Activated CD4-positive, alpha-beta T cell treated with anti-CD3 and anti-CD28 coated beads for 24 hours (primary cell): ENCODE measurements at places on chromosomes 1 and 21.

DNA sequence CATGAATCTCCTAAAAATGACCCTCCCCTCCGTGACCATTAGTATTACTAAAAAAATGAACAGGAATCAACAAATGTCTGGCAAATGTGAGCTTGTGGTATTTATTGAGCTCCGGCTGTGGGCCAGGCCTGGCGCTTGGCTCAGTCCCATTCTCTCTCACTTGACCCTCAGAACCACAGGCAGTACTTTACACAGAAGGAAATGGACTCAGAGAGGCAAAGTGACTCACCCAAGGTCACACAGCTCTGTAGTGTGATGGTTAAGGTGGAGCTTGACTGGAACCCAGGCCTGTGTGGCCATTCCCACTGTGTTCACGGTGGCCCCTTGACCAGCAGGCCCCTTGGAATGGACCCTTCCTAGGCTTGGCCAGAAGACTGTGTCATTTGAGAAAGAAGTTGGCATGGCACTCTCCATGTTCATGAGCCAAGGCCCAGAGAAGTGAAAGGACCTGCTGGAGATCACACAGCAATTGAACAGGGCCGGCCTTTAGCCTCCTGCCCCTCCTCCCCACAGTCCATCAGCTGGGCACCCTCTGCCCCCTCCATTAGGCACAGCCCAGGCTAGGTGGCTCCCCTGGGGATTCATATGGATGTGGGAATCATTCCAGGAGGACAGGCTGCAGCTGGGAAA, 32.1 kb downstream of the FAM151A start:
- DNase-seq = no peak

- no peak for DNase-seq
Observed at GRCh38 chr1:157951230-157951629, 42.2 kb upstream of the KIRREL1 start.

DNA sequence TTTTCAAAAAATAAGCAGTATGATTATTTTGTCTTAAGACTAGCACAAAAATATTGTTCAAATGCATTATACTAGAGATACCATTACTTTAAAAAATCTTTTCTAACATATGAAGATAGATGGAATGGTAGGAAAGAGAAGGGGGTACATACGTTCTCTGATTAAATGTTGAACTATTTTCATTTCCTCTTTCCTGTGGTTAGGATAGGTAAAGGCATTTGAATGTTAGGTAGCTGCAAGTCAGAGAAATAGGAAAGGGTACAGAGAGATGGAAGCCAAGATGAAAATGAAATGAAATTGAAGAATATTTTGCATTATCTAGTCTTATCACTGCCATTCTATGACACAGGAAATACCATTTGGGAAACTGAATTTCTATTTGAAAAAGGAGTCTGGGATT, 28.3 kb downstream of the TLCD4 start:
- no peak for DNase-seq

- no peak for DNase-seq
Observed at GRCh38 chr1:26949266-26949925, 10.9 kb downstream of the KDF1 start.

GRCh38 chr1:30258876-30259275, 464.5 kb downstream of the MATN1 start:
- DNase-seq = no peak

DNA sequence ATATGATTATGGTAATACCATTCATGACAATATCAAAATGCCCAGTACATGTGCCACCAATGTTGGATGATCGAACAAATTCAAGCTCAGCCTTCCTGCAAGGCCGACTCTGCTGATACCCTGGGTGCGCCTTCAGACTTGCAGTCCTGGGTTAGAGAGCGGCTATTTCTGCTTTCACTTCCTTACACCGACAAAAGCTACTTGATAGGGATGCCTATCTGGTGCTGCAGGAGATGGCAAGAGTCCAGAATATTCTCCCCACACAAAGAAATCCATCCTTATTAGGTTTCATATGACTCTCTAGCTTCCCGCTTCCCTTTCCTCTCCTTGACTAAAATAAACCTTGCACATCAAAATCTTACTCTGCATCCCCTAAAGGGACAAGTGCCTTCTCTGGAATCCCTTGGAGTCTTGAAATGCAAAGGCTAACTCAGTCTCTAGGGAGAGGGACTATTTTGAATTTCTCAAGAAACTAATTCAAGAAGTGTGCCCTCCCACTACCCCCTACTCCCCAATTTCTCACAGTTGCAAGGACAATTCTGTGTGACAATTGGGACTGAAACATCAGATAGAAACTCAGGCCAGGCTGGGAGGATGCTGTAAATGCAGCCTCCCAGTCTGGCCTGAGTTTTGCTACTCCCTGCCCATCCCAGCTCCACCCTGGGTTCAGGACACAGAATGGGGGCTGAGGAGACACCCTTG, 103.1 kb upstream of the USP24 start:
- no peak for DNase-seq

GRCh38 chr1:59682396-59683080, 132.2 kb upstream of the HOOK1 start:
- DNase-seq = no peak

- no peak for DNase-seq
Observed at GRCh38 chr1:181073638-181074037, 14.9 kb upstream of the IER5 start.

GRCh38 chr1:104648269-104648691, 898.6 kb downstream of the AMY1C start:
- DNase-seq = no peak

- no peak for DNase-seq
Observed at GRCh38 chr1:36855699-36856494, 178.4 kb downstream of the GRIK3 start.

DNA sequence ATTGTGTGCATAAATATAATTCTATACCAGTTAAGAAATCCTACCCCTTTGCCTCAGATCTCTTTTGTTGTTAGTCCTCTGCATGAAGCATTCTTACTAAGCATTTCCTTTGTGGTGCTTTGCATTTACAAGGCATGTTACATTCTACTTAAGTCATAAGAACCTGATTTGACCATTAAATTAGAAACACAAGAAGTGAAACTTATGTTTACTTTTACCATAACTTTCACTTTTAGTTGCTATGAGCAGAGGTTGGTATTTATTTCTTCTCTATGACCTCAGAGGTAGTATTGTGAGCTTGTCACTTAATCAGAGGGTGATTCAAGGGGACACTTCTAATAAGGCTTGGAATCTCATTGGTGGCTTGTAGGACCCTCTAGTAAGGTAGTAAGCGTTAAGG, 9.0 kb downstream of the FAM20B start:
- DNase-seq = no peak
